Brain (organoid and tissue), 16 donors: ENCODE measurements at places on chromosomes 6 and 20.

GRCh38 chr6:3222506-3223038, 4.9 kb downstream of the TUBB2B start:
- no peak for DNase-seq

DNA sequence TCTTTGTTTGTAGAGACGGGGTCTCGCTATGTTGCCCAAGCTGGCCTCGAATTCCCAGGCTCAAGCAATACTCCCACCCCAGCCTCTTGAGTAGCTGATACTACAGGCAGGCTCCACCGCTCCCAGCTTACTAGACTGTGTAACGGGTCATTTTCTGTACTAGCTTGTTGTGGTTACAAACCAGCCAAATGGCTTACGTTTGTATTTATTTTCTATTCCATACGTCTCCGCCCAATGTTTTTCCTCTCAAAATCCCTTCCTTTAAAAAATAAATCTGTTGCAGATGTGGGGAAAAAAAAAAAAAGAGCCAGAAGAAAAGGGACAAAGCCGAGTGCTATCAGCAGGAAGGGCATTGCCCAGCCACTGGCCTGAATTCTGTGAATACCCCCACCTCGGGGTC, 41.6 kb downstream of the PRND start:
- no peak for DNase-seq

- no peak for DNase-seq
Measured at GRCh38 chr6:44058617-44059358, 68.5 kb downstream of the MRPL14 start.

DNA sequence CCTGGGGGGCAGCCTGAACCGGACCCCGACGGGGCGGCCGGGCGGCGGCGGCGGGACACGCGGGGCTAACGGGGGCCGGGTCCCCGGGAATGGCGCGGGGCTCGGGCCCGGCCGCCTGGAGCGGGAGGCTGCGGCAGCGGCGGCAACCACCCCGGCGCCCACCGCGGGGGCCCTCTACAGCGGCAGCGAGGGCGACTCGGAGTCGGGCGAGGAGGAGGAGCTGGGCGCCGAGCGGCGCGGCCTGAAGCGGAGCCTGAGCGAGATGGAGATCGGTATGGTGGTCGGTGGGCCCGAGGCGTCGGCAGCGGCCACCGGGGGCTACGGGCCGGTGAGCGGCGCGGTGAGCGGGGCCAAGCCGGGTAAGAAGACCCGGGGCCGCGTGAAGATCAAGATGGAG, 636 bp downstream of the SRF start:
- DNase-seq: no peak

DNA sequence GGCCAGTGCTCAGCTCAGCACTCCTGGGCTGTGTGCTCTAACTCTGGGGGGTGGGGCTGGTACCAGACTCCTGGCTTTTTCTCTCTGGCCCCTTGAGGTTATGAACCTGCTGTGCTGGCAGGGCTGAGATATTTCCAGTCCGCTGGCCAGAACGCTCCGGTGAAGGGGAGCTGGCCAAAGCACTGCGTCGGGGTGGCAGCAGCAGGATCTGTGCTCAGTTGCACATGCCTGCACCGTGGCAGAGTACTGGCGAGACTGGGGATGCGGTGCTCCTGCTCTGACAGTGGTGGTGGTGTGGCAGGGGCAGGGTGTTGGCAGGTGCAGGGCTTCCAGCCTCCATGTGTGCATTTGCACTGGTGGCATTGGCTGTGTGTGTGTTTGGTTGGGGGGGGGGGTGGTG, 374.4 kb downstream of the PHF3 start:
- no peak for DNase-seq

DNA sequence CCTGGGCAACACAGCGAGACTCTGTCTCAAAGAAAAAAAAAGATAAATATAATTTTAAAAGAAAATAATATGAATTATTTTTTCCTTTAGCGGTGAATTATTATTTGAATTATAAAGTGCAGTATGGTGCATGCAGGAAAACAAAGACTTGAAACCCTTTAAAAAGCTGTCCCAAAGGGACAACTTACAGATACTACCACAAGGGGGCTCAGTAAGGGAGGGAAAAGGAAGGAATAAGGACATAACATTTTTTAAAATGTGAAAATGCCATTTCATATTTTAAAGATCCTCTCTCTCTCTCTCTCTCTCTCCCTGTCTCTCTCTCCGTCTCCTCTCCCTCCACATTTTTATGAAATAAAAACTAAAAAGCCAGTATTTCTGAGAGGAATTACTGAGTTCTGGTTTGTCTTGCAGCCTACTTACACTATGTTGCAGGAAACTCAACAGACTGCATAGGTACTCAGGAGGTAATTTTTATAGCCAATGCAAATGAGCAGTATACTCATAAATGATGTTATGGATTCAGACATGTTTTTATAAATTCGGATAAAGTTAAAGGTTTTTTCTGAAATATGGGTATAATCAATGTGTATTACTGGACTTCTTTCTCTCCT, 455.0 kb upstream of the GJE1 start:
- DNase-seq: peak; percentile 19
